Cortex of kidney (tissue), 1 donor: ENCODE measurements at places on chromosomes 6 and 20.

DNA sequence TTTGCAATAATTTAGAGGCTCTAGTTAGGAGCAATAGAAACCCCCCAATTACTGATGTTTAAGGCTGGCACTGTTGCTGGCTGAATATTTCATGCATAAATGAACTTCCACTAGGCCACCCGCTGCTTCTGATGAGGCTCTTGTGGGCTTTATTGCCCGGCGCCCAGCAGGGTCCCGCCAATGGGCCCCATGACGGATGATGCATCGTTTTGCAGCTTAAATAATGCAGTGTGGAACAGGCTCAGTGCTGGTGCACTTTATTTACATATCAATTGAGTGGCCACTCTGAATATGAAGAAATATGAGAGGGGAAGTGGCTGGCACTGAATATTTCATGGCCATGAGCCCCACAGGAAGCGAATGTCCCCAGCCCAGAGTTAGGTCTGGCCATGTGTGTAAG is 155.3 kb upstream of the MAFB start:
- DNase-seq = no peak

- DNase-seq = no peak
Observed at GRCh38 chr6:102407886-102408741, 1014.6 kb downstream of the GRIK2 start.

DNA sequence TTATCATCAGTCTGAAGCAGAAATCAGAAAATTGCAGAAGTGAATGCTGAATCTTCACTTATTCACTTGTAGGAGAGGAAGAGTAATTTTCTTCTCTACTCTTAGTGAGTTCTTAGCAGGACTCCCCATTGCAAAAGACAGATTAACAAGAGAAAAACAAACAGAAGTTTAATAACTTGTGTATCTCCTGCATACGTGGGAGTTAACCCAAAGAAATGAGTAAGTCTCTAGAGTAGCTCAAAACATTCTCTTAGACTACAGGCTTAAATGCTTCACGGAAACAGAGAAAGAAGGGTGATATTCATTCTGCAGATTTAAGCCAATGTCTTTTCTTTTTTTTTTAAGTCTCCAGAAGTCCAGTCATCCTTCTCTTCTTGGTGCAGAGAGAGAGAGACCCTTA is 97.9 kb upstream of the TMEM181 start:
- DNase-seq = no peak

- DNase-seq = no peak
Observed at GRCh38 chr20:57128044-57128757, 138.2 kb downstream of the BMP7 start.

- DNase-seq = no peak
Observed at GRCh38 chr20:1391640-1392442, 1.0 kb downstream of the FKBP1A start.

GRCh38 chr20:48740292-48740649 is 87.5 kb downstream of the PREX1 start:
- DNase-seq = no peak

- DNase-seq = no peak
Observed at GRCh38 chr6:125824946-125825771, 34.4 kb downstream of the NCOA7 start.

GRCh38 chr6:166253281-166253681 is 54.9 kb downstream of the PRR18 start:
- DNase-seq = no peak

DNA sequence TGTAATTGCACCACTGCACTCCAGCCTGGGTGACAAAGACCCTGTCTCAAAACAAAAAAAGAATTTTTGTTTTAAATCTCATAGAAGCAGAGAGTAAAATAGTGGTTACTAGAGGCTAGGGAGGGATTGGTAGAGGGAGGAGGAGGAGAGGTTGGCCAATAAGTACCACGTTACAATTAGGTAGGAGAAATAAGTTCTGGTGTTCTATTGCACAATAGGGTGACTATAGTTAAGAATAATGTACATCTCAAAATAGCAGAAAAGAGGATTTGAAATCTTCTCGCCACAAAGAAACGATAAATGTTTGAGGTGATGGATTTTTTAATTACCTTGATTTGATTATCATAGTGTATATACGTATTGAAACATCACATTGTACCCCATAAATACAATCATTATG is 27.1 kb upstream of the TOP1 start:
- no peak for DNase-seq

DNA sequence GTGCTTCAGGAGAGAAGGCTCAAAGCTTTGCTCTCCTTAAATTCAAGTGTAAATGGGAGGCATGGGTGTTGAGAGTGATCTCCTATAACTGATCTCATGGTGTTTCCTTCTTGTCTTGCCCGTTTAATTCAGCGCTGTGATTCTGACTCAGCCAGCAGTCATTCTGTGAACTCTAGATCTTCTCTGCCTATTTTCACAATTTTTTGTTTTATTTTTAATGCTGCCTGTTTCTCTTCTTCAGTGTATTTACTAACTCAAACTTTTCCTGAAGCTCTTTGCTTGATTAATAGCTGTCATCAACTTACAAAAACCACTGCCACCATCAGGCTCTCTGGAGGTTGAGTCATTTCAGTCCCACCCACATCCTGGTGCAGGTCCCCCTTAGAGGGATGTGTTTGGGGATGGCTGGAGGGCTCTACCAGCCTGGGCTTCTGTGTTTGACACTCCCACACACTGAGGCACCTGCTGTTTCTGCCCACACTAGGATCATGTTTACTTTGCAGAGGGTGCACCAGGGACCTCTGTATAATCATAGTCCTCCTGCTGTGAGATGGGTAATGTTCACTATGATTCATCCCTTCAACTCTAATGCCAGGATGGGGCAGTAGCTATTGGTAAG is 94.0 kb downstream of the SHLD1 start:
- DNase-seq = no peak

DNA sequence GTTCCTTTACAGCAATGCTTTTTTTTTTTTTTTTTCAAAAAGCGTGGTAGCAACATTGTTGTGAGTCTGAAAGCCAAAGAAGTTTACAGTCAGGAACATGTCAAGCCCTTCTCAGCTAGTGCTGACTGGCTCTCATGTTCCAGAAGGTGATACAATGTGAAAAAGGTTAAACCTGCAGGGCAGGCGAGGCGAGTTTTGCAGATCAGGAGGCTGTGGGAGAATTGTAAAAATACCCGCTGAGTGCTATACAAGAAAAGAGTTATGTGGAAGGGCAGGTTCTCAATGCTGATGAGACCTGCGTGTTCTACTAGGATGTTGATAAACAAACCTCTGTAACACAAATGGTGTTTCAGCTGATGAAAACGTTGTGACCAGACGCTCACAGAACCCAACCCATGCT is 30.9 kb upstream of the RPP40 start:
- no peak for DNase-seq

- no peak for DNase-seq
Observed at GRCh38 chr6:31776989-31777666, at the start of gene VWA7. Gene VWA7, minus strand, starts transcription at chr6:31777328. Its CDS starts 549 bp downstream, at chr6:31776779.

DNA sequence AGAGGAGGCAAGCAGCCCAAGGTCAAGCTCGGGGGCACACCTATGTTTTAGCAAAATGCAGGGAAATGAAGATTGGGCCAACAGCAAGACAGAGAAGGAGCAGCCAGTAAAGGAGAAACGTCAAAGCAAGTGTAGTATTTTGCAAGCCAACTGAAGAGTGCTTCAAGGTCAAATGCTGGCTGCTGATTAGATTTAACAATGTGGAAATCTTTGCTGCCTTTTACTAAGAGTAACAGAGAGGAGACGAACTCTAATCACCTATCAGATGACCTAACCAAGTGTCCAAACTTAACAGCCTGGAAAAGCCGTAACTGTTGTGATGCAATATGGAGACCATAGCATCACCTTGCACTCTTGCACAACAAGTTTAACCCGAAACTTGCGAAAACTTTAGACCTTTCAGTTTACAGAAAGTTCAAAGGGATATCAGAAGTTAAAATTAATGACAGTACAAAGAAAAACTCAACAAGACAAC is 30.4 kb downstream of the AKIRIN2 start:
- DNase-seq = no peak

DNA sequence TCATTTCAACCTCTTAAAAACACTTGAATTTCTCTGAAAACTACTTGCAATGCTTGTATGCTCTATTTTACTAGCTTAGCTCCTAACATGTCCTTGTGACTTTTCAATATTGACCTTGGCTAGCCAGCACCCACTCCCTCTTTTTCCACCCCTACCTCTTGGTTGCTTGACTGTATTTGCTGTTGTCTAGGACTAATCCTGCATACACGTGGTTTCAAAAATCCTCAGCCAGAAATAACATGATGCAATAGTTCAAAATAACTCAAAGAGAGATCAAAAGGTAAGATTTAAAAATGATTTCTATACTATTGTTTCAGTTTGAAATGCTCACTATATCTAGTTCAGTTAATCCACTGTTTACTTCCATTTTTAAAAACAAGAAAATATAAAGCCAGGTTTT is 102.3 kb upstream of the TBX18 start:
- DNase-seq = no peak
